Psoas muscle (tissue), 8 donors: ENCODE measurements at places on chromosomes 2 and 18. TPM values are rescaled to one million over a fixed set of nuclear protein-coding genes. Genes with fewer than 3 reads are reported as not detected.
A peak's percentile ranks its signal among the peaks of the same experiment; 100 is the strongest.

DNA sequence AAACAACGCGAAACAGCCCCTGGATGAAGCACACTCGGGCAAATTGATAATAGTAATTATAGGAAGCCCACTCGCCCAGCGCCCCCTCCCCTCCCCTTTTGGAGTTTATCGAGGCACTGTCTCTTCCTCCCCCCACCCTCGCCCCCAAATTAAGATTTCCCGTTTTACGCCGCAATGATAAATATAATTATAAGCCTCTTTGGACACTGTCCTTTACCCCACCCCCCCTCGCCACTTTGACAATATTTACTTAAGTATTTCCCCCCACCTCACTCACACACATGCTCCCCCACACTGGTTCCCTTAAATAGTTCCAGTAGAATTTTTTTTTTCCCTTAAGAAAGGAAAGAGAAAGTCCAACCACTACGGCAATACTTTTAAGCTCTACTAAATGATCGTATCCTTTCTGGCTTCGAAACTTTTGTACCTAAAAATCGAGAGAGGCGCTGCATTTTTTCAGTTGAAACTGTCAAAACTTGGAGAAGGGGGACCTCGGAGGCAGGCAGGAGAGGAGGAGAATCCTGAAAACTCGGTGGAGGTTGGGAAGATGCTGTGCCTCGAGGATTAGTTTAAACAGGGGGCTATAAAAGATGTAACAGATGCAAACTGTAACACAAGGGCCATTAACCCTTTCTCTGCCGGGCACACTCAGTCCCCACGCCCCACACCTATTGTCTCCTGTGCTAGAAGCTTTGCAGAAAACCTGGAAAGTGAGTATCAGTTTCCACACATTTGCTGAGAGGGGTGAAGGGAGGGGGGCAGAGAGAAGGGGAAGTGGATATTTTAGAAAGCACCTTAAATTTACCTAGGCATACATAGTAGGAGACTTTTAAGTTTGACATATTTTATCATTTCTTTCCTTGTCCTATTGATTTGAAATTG, 1.8 kb downstream of the ZEB2 start:
- no peak for DNase-seq

GRCh38 chr2:242046206-242046826, 176.8 kb downstream of the RTP5 start:
- peak; percentile 29 for DNase-seq

The PLGLB1 gene
- polyA plus RNA-seq: 1.3 TPM

- DNase-seq: no peak
Observed at GRCh38 chr2:106020821-106021661, 173.1 kb downstream of the UXS1 start.

DNA sequence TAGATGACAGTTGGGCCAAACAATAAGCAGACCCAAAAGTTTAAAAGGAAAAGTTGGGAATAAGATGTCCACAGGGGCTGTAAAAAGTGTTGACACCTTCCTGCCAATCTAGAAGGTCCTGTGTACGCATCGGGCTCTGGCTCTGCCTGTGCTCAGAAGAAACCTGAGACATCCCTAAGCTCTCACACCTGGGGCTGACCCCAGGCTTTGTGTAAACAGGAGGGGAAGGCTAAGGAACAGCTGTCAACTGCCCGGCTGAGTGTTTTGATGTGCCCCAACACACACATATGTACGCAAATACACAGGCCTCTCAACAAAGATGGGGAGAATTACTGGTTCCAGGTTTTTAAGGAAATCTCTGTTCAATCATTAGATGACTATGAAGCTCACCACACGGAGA, 59.5 kb downstream of the TMEM131 start:
- peak; percentile 79 for DNase-seq

The RND3 gene
- polyA plus RNA-seq: 9.7 TPM

GRCh38 chr2:88537640-88538039, 85.1 kb upstream of the FOXI3 start:
- no peak for DNase-seq
